ENCODE measurements at places on chromosomes 7 and 10.

DNA sequence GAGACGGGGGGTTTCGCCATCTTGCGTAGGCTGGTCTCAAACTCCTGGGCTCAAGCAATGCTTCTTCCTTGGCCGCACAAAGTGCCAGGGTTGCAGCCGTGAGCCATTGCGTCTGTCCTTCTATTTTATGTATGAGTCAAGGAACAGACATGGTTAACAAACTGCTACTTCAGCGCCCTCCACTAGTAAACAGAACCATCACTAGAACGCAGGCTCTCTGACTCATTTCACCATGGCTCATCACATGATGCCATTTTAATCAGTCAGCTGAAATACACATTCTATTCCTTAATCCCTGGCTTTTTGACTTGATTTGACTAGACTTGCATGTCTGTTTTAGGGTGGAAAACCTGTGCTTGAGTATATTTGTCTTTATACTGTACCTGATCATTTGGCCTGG lies 41.3 kb downstream of the CELF2 start:
- DNase-seq = no peak

DNA sequence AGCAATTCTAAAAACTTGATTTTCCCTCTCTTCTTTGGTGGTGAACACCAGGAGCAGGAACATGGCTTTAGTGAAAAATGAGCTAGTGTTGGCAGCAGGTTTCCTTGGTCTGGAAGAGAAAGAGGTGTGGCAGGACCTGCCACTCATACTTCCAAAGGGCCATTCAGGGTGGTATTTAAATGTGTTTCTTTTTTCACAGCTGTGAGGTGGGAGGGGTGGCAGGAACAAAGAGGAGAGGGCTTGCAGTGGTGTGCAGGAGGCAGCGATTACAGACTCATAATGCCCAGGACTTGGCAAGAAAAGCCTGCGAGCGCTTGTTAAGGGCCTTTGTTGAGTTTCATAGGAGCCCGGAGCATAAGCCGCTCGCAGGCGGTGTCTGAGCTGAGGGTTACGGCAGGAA lies 36.8 kb downstream of the WIPF3 start:
- DNase-seq = no peak

DNA sequence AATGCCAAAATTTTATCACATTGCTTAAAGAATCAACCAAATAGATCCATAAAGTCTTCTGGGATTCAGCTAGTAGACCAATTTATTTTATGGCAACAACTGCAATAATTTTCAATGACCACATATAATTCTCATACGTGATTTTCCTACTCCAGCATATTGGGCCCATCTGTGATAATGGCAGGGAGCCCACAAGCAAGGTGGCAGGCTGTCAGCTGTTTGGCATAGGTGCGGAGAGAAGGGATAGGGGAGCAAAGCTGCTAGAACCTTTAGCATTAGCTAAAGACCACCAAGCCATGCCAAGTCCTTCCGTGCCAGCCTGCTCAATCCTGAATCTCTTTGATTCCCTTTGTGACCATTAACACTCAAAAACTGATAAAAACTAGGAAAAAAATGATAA lies 721.2 kb downstream of the XPNPEP1 start:
- no peak for DNase-seq

GRCh38 chr7:132353936-132354335 lies 222.3 kb downstream of the PLXNA4 start:
- no peak for DNase-seq

DNA sequence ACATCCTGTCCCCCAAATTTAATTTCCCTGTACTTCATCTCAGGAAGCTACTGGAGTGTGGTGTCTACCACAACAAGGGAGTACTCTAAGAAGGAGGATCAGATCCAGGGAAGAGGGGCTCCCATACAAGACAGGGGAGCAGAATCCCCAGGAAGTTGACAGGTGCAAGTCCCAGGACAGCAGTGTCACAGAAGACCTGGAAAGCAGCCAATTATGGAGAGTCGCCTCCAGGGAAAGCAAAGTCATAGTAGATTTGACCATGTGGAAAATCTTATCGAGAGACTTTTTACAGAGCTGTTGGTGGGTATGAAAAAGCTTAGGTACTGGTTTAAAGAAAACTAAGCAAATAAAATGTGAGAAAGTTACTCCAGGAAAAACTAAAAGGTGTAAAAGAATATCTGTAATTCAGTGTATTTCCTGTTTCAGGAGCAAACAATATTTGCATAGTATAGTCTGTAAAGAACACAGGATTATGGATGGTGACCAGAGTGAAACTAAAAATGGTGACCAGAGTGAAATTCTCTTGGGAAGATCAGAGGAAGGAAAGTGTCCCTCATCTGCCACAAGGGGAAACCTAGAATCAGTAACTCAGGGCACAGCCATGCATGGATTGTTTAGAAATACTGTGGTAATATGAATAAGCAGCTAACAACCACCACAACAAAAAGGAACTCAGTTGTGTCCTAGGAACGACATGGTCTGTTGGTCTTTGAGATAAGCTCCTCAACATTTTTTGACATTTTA lies 44.5 kb downstream of the LANCL2 start:
- DNase-seq = no peak

- DNase-seq = no peak
Observed at GRCh38 chr7:100627238-100627549, 14.2 kb downstream of the TFR2 start.

DNA sequence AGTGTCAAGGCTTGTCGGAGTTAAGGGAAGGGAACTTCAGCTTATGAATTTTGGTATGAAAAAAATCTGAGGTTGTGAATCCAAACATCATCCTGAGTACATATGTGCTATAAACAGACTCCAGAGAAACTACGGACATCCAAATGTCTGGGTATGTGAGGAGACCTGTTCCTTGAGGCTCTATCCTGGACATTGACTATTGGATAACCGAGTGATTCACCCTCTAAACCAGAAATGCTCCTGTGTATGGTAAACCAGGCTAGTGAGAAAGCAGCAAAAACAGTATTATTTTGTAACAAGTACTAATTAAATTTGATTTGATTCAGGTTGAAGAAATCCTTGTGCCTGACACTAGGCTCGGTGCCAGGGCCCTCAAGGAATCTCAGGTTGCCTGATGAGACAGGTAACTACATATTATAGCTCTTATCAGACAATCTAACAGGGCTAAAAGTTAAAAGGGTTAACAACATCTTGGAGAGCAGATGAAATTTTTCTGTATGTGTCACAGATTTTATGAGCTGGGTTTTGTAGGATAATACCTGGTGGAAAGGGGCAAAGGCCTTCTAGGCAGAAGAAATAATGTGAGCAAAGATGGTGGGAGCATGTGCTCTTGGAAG lies 10.4 kb upstream of the STOX1 start:
- DNase-seq = no peak

GRCh38 chr7:26538689-26539088 lies 247.0 kb downstream of the SNX10 start:
- no peak for DNase-seq

GRCh38 chr7:1160670-1161021 lies 650 bp upstream of the ZFAND2A start:
- DNase-seq = no peak

- no peak for DNase-seq
Observed at GRCh38 chr7:28957751-28958234, 337 bp downstream of the TRIL start.

DNA sequence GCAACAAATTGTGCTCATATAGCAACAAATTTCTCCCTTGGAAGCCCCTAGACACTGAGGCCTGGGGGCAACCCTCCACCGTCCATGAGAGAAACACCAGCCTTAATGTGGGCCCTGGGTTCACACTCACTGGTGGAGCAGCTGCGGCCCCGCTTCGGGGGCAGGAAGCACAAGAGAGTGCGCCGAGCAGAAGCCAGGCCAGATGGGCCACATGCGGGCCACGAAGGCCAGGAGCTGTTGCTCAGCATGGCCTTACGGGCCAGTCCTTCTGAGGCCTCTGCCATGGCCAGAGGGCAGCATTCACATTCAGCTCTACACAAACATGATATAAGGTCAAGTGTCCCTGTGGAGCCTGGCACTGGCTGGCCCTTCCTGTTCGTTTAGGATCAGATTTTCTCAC lies 60.0 kb upstream of the VIPR2 start:
- DNase-seq = no peak
